ENCODE measurements at places on chromosomes 1 and 21. TPM values are rescaled to one million over a fixed set of nuclear protein-coding genes. Genes with fewer than 3 reads are reported as not detected.
A peak's percentile ranks its signal among the peaks of the same experiment; 100 is the strongest.

GRCh38 chr1:95116580-95117206 is 462 bp upstream of the TLCD4 start:
- DNase-seq: peak; percentile 20
- no peaks in the 10 kb centered on the region for H3K4me1 ChIP-seq
- no peaks in the 10 kb centered on the region for H3K36me3 ChIP-seq
- no peak overlapping the region for H3K27ac ChIP-seq
- H3K4me3 ChIP-seq: peak overlapping the region; percentile 57

GRCh38 chr1:156662005-156662799 is 15.0 kb downstream of the NES start:
- H3K36me3 ChIP-seq: no peaks in the 10 kb centered on the region
- H3K27me3 ChIP-seq: no peaks in the 10 kb centered on the region
- no peak for DNase-seq
- peaks cover 78% of the 10 kb centered on the region for H3K4me1 ChIP-seq

The C1QC gene
- total RNA-seq: 0.64 TPM

The TFF3 gene
- total RNA-seq: 8.9 TPM

DNA sequence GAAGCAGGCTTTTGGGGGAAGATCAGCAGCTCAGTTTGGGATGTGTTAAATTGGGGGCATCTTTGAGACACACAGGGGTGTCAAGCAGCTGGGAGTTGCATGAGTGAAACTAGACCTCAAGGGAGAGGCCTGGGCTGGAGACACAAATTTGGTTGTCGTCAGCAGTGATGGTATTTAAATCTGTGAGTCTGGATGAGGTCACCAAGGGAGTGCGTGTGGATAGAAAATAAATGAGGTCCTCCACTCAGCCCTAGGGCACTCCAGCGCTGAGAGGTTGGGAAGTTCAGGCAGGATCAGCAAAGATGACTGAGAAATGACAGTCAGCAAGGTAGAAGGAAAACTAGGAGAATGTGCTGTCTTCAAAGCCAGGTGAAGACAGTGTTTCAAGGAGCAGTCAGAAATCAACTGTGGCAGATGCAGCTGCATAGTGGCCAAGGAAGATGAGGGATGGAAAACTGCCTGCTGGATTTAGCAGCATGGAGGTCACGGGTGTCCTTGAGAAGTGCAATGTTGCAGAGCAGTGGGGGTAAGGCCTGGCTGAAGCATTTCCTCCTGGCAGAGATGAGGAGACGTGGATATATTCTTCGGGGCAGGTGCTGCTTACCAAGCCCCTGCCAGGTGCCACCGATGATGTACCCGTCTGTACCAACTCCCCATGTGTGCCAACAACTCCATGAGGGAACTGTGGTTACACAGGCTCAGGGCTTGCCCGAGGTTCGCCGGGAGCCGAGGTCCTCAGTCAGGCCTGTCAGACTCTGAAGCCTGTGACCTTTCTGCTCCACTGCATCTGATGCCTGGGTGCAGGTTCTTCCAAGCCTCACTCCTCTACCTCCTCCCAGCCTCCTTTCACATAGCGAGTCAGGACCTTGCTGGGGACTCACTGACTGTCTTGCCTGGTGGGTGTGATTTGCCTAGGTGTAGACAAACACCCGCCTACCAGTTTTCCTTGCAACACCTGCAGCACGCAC is 11.3 kb downstream of the MAP7D1 start:
- DNase-seq: no peak
- H3K36me3 ChIP-seq: no peaks in the 10 kb centered on the region
- no peak overlapping the region for H3K27ac ChIP-seq
- no peak overlapping the region for H3K4me3 ChIP-seq
- H3K27me3 ChIP-seq: no peaks in the 10 kb centered on the region

DNA sequence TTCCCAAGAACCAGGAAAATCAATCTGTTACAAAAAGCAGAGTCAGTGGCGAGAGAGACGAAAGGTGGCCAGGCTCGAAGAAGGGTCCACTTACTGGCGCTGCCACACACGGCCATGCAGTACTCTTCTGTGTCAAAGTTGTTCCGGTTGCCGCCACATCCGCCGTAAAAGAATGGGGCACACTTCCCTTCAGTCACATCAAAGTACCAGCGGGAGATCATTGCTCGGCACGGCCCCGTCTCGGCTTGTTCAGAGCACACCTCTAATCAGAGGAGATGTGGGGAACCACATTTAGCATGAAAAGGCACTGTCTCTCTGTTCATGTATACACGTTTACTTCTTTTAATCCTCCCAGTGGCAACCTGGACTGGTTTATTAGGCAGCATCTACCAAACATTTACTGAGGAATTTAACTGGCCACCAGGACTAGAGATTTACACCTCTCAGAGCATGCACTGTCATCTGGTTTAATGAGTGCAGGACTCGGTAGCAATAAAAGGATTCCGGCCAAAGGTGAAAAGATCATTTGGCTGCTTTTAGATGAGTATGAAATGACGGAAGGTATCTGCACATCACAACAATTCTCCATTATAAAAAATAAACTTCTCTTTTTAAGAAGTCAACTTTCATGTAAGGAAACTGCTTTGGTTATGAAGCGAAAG is 170.5 kb downstream of the APP start:
- no peaks in the 10 kb centered on the region for H3K27me3 ChIP-seq
- no peak overlapping the region for H3K27ac ChIP-seq
- H3K36me3 ChIP-seq: peaks cover 3% of the 10 kb centered on the region
- peaks cover 6% of the 10 kb centered on the region for H3K4me1 ChIP-seq
- H3K4me3 ChIP-seq: no peak overlapping the region

- DNase-seq: no peak
- no peaks in the 10 kb centered on the region for H3K36me3 ChIP-seq
- no peak within 1 kb of the TSS for H3K4me3 ChIP-seq
- H3K27me3 ChIP-seq: no peaks in the 10 kb centered on the region
- no peaks in the 10 kb centered on the region for H3K4me1 ChIP-seq
- no peak within 1 kb of the TSS for H3K27ac ChIP-seq
These were observed at the start of gene ATP1A2 for GRCh38 chr1:160115545-160116282. Gene ATP1A2, plus strand, starts transcription at chr1:160115759. Its CDS starts 103 bp downstream, at chr1:160115862.

The MATN1 gene
- 0.59 TPM for total RNA-seq

- no peak overlapping the region for H3K27ac ChIP-seq
- peaks cover 9% of the 10 kb centered on the region for H3K27me3 ChIP-seq
- no peak overlapping the region for H3K4me3 ChIP-seq
- no peak for DNase-seq
These were observed 52.0 kb upstream of the SMYD2 start for GRCh38 chr1:214228976-214229375.

The C2CD2 gene
- total RNA-seq: 14.0 TPM
